ENCODE measurements at places on chromosomes 2 and 18.
A peak's percentile ranks its signal among the peaks of the same experiment; 100 is the strongest.

GRCh38 chr2:142843731-142844130 lies 33.7 kb upstream of the KYNU start:
- DNase-seq: no peak

DNA sequence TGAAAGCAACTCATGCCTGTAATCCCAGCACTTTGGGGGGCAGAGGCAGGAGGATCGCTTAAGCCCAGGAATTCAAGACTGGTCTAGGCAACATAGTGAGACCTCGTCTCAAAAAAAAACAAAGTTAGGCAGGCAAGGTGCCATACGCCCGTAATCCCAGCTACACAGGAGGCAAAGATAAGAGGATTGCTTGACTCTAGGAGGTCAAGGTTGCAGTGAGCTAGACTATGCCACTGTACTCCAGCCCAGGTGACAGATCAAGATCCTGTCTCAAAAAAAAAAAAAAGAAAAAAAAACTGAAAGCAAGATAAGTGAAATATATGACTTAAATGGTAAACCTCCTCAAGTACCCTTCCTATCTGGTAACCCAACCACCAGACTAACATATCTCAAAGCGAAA lies 59.8 kb downstream of the USP34 start:
- DNase-seq: peak; percentile 45

GRCh38 chr2:151315381-151315903 lies 26.0 kb upstream of the NMI start:
- no peak for DNase-seq

GRCh38 chr2:62465039-62465740 lies 40.8 kb downstream of the TMEM17 start:
- no peak for DNase-seq

DNA sequence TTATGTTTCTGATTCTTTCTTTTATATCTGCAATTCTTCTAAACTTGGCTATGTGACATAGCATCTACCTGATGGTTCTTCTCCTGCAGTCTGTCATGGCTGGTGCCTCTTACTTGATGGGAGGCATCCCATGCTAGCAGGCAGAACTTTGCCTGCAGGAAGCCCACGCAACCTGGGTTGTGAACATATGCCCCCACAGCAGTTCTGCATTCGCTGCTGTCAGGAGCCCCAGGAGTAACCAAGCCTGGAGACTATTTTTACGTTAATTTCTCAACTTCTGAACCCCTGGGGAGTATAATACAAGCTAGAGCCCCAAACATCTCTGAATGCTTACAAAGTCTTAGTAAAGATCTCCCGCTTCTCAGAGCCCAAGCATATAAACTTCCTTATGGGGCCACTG lies 12.1 kb downstream of the FAM168B start:
- no peak for DNase-seq

GRCh38 chr18:9184998-9185613 lies 48.5 kb downstream of the ANKRD12 start:
- peak; percentile 50 for DNase-seq

- no peak for DNase-seq
Observed at GRCh38 chr2:156401861-156402260, 34.3 kb upstream of the GPD2 start.

- no peak for DNase-seq
Observed at GRCh38 chr2:121860758-121861227, 105.3 kb downstream of the TSN start.

DNA sequence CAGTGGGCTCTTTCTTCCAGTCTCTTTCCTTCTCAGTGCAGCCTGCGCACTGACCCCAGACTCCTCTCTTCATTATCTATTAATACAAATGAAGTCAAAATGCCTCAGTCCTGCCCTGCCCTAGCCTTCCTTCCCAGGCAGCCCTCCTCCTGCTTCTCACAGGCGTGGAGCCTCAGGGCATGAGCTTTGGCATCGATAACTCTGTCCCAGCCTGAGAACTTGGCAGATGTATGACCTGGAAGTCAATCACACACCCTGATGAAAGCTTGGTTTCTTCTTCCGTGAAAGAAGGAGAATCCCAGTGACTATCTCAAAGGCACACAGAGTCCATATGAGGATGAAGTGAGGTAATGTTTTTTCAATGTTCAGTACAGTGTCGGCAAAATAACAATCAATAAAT lies 600.7 kb upstream of the ID2 start:
- DNase-seq: no peak

DNA sequence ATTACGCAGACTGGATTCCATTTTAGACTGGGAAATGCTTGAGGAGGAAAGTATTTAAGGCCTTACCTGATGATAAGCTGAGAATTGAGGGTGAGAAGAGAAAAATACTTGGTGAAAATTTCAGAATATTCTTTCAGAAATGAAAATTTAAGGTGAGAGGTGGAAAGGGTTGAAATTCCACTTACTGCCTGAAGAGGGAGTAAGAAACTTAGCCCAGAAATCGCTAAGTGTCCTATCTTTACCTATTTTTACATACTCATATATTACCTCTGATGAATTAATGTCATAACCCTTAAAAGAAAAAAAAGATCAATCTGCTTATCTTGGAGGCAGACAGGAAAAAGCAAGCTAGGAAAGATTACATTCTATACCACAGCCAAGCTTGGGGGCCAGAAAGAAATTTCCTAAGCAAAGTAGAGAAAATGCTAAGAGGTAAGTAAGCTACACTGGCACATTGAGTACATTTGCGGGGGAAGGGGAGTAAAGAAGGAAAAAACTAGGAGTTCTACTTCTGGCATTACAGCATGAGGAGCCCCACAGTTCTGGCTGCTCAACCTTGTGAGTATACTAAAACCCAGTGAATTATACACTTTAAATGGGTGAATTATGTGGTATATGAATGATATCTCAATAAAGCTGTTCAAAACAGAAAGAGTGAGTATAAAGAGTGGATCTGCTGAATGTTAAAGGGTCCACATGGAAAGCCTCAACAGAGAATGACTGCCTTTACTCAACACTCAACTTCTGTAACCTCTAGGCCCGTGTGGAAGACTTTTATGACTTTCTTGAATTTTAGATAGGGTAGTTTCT lies 33.8 kb downstream of the SMC6 start:
- peak; percentile 41 for DNase-seq

DNA sequence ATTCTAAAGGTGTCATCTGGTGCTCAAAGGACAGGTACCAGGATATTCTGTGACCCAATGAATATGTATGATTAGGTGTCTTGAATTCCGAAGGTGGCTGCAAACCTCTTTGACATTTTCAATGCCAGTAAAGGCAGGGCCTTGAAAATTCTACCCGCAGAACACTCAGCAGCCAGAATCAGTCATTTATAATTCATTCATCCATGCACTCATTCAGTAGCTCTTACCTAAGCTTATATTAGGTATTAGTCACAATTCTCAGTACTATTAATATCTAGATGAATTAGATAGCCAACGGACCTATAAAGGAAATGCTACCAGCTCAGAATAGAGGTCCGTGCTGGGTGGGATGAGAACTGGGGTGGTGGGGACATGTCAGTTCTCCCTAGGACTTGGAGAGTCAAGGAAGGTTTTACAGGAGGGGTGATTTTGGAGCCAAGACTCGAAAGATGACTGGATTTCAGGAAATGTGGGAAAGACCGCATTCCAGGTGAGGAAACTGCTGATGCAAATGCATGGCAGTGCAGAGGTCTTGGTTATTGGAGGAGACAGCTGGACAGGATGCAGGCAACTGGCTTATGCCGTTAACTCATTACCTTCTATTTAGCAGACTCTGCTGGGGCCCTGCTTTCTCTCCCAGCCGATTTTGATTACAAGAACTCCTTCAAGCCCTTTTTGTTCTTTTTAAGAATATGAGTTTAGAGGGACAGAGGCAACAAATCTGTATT lies 7.2 kb downstream of the TRIB2 start:
- no peak for DNase-seq

DNA sequence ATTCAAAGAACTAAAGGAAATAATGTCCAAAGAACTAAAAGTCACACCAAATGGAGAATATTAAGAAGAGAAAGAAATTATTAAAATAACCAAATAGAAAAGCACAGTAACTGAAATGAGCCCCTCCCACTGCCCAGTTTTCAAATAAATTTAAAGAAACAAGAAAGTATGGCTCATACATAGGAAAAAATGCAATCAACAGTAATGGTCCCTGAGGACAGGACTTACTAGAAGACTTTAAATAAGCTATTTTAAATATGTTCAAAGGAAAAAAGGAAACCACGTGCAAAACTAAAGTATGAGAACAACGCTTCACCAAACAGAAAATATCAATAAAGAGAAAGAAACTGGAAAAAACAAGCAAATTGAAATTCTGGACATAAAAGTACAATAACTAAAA lies 58.9 kb downstream of the TMEM131 start:
- DNase-seq: no peak

All from hematopoietic multipotent progenitor cell treated with erythropoietin and hydrocortisone succinate and interleukin-3 and kit ligand, for 8 days (in vitro differentiated cells).